Erythroblast (primary cell): ENCODE measurements at places on chromosomes 3 and 15.

DNA sequence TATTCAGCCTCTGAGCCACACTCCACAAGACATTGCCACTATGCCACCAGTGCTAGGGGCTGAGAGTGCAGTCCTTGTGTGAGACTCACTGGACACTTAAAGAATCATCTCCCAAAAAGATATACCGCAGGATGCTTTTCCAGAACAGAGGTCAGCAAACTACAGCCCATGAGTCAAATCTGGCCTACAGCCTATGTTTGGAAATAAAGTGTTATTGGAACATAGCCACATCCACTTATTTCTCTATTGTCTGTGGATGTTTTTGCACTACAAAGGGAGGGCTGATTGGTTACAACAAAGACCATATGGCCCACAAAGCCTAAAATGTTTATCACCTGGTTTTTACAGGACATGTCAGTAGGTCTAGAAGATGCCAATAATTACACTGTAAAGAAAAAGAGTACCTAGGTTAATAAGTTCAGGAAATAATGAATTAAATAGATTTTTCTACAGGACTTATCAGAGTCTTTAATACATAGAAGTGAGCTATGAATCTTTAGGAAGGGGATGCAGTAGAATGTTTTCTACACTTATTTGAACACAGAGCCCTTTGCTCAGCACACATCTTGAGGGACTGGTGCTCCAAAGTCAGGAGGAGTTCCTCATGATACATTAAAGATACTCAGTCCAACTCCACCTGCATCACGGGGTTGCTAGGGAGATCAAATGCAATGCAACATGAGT is 26.3 kb downstream of the SRGAP3 start:
- DNase-seq, result no peak

DNA sequence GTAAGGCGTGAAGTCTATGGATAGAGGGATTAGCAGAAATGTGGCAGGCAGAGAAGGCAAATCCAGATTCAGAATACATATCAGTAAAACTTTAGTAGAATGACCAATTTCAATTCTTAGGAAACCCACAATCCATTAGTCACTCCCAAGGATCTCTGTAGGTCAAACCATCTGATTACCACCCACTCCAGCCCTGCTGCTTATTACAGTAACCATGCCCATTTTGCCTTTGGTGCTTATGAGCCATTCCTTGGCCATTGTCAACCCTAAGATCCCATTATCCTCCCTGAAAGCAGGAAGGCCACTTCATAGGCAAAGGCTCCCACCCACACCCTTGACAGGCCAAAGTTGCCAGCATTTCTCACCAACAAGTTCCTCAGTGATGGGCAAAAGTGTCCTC is 5.1 kb upstream of the KLHL40 start:
- DNase-seq, result no peak

- no peak for DNase-seq
Measured at GRCh38 chr3:128179484-128179819, 26.2 kb downstream of the EEFSEC start.

DNA sequence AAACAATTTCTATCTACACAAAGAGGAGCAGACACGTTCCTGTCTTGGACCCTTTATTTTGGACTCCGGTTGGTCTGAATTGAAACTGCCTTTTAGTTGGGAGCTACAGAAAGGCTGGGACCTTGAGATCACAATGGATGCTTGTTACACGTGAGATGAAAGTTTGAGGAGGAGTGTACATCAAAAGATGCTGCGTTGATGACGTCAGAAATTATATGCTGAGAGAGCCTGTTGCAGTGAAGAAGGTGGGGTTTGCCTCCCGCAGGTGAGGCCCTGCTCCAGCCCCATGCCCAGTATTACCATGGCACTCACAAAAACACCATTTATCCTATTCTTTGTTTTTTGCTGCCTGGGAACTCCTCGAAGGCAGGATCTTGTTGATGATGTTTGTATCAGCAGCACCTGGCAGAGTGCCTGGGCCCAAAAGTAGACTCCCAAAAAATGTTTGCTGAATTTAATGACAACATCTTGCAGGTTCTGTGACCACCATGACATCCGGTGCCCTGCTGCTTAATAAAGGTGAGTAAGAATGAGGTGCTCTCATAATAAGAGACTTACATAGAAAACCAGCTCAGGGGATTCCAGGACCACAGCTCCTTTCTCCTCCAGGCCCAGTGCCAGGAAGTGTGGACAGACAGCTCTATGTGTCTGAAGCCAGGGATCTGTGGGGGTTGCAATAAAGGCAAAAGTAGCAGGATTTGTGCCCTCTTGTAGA is 136.1 kb upstream of the UBE2E1 start:
- DNase-seq, result no peak

DNA sequence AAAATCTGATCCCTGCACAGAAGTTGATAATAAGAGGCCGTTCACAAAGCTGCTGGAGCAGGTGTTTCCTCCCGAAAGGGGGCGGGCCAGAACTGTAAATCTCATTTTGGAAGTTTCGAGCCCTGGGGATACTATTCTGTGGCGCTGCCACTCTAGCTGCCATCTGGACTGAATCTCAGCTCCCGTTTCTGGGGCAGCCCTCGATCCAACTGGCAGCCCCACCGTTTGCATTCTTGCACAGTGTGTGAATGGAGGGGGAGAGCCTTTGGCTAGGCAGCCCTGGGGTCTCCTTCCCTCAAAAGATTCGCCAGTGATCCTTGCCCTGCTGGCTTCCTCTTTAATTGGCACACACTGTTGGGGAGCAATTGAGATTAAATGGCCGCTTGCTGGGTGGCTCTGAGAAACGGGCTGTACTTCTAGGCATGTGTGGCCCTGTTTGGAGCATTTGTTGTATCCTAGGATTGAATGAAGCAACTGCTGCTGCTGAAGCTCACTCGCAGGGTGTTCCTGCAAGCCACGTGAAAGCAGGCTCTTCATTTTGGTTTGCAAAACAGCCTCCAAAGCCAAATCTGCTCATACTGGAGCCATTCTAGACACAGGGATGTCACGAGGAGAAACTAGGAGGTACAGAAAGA is 57.2 kb upstream of the TOPAZ1 start:
- no peak for DNase-seq

DNA sequence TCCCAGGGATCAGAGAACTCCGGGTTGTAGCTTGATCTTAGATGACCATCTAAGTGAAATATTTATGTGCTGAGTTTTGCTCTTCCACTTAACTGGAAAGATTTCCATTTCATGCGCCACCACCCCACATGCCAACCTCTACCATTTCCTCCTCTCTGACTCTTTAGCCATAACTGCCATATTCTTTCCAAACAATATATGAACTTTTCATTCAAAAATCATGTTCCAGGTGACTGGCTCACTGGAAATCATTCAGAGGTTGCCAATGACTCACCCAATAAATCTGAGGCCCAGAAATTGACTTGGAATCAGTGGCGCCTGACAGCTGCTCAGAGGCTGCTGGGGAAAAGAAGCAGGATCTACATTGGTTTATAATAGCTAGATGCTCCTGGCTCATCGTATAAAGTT is 31.6 kb upstream of the FAM174B start:
- no peak for DNase-seq
